ENCODE measurements at places on chromosomes 1 and 21.

- no peak for DNase-seq
Observed at GRCh38 chr1:192880231-192880630, 71.4 kb downstream of the RGS2 start.

GRCh38 chr1:232743999-232744398, 61.2 kb upstream of the MAP10 start:
- DNase-seq, result no peak

GRCh38 chr1:40981691-40982448, 2.4 kb downstream of the CTPS1 start:
- no peak for DNase-seq

DNA sequence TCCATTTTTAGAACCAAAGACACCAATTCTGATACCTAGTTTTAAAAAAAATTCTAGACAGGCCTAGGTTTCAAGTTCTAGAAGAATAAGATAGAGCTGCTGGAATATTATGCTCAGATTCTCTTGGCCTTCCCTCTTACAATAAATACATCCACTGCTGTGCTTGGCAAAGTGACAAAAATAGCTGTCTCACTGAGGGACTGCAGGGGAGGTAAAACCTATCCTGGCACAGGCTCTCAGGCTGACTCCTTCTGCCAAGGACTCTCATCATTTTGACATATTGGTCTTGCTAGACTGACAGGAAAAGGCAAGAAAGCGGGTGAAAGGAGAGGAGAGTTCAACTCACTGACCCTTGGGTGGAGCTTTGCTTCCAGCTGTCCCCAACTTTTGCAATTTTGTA, 197.0 kb upstream of the LHX8 start:
- DNase-seq, result no peak

DNA sequence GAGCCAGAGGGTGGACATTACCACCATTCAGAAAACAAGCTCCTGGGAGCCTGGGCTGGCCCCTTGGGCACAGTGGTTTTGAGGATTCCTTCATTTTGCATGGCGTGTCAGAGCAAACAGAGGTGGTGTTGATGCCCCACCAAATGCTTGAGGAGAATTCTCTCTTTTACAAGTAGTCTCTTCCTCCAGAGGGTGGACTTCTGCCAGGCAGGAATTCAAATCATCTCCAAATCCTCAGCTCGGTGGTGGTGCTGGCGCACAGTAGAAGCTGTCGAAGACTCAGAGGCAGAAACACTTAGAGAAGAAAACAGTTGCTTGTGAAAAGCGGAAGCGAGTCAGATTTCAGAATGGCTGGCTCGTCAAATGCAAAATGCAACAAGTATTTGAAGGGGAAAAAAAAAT, 3.4 kb upstream of the CHI3L1 start:
- DNase-seq, result no peak

- no peak for DNase-seq
Observed at GRCh38 chr21:14691914-14692313, 145.8 kb upstream of the SAMSN1 start.
